ENCODE measurements at places on chromosomes 5 and 9.

GRCh38 chr9:110033869-110034268 lies 174.1 kb downstream of the C9orf152 start:
- no peak for DNase-seq

GRCh38 chr5:176319827-176320554 lies 41.6 kb downstream of the KIAA1191 start:
- DNase-seq, result peak; percentile 12

DNA sequence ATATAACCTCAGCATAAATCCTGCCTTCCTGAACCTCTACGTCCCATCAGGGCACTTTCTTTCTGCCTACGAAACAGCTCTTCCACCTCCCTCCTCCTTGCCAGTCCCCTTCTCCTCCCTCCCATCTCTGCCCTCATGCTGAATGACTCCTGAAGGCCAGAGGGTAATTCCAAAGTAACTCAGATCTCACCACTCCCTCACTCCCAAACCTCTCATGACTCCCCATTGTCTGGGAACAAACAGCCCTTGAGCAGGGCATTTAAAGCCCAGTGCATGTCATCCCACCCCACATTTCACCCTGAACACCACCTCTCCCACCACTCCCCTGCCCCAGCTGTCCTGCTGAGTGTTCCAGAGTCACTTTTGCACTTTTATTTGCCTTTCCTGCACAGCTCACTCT lies 8.9 kb upstream of the FBP1 start:
- no peak for DNase-seq

DNA sequence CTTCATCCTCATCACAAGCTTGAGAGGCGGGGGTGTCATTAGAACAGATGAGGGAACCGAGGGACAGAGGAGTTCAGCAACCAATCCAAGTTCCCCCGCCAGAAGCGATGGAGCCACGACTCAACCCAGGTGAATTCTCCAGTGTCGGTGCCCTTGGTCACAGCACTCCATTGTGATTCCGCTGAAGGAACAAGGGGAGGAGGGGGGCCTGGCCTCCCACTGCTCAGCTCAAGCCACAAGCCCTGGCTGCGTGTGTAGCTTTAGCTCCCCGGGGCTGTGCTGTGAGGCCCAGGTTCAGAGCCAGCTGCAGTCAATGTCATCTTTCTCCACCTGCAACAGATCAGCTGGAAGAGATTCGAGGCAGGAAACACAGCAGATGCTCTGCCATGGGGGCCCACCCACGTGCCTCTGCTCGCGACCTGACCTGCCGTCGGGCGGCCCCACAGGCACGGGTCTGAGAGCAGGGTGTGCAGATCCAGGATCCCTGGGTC lies 72.6 kb downstream of the GTF3C4 start:
- DNase-seq, result no peak

GRCh38 chr9:19782005-19782404 lies 6.8 kb downstream of the SLC24A2 start:
- no peak for DNase-seq

DNA sequence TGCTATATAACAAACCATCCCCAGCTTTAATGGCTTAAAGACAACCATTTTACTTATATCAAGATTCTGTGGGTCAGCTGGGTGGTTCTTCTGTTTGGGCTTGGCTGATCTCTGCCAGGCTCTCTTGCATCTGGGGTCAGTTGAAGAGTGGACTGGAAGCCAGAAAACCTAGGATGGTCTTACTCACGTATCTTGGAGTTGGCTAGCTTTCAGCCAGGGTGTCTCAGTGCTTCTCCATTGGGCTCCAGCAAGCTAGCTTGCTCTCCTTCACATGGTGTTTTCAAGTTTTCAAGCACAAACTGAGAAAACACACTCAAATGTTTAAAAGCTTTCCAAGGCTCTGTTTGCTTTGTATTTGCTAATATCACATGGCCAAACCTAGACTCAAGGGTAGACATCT lies 146.8 kb downstream of the PIK3R1 start:
- DNase-seq, result no peak

- DNase-seq, result no peak
Observed at GRCh38 chr9:14909961-14910805, at the start of gene FREM1. TSS of gene FREM1 (minus strand) at chr9:14910428. CDS start at chr9:14868977, 41,451 bp downstream.

- DNase-seq, result no peak
Observed at GRCh38 chr5:56951126-56951945, 587 bp downstream of the MIER3 start.

- DNase-seq, result no peak
Observed at GRCh38 chr5:123947797-123948196, 435.8 kb downstream of the CSNK1G3 start.

DNA sequence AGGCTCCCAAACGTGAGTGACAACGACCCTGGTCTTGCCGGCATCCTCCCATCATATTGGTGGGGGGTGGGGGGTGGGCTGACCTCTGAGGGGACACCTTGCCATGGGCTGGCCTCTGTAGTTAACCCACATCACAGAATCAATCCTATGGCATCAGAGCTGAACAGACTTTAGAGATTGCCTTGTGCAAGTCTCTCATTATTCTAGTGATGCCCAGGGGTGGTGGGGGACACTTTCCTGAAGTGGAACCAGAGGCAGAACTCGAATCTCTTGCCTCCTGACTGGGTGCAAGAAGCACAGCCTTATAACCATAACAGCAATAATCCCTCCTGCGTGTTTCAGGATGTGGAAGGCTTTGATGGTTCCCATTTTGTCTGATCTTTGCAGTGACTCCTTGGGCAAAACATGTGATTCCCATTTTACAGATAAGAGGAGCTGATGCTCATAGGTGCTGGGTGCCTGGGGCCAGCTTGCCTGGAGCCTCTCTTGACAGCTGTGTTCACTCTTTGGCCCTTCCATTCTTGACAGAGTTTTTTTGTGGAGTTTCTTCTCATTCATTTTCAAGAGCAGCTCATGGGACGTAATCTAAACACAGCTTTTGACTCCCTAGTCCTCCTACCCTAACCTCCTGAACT lies 18.6 kb upstream of the PITX1 start:
- no peak for DNase-seq

DNA sequence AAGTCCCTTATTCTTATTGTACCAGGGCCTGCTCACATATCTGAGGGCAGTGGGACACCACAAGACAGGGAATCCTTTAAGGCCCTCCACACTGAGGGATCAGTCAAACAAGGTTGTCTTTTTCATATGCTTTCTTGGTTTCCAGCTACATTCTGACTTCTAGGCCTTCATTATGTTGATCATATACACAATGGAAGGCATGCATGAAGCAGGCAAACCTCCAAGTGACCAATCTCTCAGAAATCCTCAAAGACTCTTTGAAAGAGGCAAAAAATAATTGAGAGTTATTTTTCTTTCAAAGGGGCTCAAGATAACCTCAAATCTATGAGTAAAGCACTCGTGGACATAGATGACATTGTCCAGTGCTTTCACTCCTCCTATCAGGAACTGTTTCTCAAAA lies 1195.9 kb upstream of the ACO1 start:
- DNase-seq, result no peak

- no peak for DNase-seq
Observed at GRCh38 chr9:86788456-86788855, 158.8 kb downstream of the GAS1 start.

DNA sequence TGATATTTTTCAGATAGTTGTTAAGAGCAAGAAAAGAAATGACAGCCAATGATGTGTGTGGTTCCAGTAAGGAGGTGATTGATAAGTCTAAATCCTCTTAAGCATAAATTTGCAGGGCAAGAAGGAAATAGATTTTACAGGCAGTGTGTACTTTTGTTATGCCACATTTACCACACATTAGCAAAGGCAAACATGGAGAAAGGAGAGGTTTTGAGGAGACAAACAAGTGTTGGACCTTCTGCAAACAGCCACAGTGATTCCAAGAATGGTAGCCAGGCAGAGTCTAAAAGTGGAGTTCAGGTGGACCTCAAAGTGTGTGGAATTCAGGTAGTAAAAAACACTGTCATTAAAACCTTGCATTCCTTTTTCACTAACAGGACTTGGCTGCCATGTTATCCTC lies 295.9 kb upstream of the ITGA1 start:
- no peak for DNase-seq

GRCh38 chr5:72586788-72587530 lies 79.7 kb upstream of the ZNF366 start:
- DNase-seq, result no peak

- no peak for DNase-seq
Observed at GRCh38 chr9:1637401-1637800, 377.7 kb upstream of the SMARCA2 start.

DNA sequence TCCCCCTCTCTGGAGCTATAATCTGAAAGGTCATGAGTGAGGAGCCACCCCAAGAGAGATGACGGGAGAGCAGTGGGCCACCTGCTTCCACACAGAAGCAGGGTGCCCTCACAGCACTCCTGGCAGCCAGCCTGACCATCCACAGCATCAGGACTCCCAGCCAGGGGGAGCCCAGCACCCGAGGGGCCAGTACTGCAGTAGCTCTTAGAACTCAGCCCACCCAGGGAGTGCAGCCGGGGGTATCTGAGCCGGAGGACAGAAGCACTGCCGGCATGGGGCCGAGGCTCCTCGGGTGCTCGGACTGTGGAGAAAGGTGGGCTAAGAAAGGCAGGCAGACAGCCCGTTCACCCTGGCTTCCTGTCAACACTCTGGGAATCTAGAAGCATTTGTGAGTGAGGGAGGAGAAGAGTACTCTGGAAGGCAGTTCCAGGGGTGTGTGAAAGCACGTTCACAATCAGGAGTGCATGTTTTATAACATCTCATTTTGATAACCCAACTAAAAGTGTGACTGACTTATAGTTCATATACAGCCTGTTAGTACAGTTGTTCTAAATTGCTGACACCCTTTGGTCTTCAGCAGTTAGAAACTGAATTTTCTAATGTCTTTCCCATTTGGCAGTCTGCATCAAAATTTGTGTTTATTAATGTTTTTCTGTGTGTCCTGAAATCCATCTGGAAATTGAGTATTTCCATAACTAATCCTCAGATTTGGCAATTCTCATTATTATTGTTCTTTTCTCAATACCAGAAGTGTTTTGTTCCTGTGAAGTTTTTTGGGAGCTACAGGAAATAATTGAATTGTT lies 25.9 kb upstream of the ASPN start:
- no peak for DNase-seq

DNA sequence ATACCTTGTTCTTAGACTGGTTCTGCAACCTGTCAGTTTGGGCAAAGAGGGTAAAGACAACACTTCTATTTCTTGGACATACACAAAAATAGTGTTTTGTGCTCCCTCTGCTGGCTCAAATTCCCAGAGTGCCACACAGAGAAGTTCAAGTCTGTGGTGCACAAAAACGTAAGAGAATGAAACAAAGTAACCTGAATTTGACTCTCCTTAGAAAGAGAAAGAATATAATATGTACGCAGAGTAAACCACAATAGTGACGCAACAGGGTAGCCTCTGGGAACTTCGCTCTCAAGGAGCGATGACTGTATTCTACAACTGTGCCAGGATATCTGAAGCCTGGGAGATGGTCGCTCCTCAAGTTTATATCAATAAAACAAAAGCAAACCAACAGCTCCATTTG lies 18.5 kb downstream of the DDX31 start:
- DNase-seq, result peak; percentile 34

GRCh38 chr5:172758077-172758833 lies 12.7 kb downstream of the DUSP1 start:
- no peak for DNase-seq

DNA sequence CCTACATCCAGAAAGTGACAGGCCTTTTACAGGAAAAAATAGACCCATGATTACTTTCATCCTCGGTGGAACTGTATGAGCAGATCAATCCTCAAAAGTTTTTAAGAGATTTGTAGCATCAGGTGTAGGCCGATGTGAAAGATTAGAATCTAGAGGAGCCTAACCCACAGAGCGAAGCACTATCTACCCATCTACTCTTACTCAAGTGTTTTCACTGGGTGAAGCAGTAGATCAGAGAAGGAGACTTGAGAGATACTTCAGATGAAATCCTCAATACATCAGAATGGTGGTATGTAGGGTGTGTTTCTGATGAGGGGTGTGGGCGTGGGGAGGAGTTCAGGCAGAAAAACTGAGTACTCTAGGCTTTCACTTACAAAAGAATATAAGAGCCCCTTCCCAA lies 192.8 kb downstream of the FER start:
- DNase-seq, result no peak

GRCh38 chr9:75983319-75984045 lies 93.0 kb downstream of the PCSK5 start:
- no peak for DNase-seq

DNA sequence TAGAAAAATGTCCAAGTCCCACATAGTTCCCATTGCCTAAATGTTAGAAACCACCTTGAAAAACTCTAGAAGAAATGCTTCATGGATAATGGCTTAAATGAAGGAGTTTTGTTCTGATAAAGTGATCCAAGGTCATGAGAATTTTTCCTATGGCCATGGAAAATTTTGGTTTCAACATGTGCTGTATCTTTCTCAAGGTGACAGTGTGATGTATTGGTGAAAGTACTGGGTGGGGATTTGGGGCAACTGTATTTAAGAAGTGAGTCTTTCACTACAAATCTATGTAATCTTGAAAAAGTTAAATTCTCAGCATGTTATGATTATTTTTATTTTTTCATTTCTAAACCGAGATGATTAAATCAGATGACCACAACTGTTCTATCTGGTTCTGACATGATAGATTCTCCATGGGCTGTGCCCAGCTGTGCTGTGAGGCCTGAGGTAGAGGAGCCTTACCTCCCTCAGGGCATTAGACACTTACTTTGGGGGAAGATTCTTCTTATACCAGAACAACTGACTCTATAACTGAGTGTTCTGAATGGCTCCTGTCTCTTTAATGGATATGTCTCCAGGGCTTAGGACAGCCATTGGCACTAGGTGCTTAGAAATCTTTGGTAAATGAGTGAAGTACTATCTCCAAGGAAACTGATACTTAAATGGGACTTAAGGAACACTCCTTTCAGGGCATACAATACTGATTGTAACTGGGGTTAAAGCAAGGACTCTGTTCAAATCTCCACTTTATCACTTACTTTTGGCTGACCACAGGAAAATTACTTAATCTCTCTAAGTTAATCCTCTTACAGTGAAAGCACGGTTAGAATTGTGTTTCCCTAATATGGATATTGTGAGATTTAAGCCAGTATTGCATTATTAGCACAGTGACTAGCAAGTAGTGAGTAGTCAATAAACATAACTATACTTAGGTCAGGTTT lies 397.4 kb upstream of the MEF2C start:
- DNase-seq, result no peak

DNA sequence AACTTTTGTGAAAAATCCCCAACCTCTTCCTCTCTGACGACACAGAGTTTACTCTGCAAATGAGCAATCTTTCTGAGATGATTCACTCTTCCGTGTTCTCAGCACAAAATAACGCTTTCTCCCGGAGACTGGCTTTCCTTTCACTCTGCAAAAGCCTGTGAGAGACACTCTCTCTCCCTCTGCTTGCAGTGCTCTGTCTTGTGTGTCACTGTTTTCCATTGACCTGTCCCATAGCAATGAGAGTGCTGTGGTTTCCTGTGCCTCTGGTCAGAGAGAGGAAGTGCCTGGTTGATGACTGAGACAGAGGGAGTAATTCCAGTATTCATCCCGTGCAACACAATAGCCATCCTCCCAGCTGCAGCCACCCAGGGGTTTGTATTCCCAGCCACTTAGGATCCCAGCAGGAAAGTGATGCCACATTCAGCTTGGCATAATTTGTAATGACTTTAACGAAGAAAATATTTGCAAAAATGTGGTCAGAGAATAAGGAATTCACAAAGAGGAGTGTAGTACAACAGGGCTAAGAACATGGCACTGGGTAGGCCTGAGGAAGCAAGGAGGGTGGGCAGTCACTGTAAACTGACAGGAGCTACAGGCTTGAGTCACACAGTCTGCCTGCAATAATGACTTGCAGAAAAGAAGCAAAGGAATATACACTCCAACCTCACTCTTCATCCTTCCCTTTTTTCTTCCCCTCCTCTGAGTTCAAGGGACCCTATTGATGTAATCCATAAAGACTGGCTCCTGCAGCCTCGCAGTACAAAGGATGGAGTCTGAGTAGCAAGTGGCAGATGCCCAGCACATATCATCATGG lies 463.5 kb upstream of the RGMB start:
- peak; percentile 9 for DNase-seq

- DNase-seq, result peak; percentile 57
Observed at GRCh38 chr9:122370303-122370702, 521 bp upstream of the PTGS1 start.

All from AML-193 (cell line).